ENCODE measurements at places on chromosomes 6 and 20.

DNA sequence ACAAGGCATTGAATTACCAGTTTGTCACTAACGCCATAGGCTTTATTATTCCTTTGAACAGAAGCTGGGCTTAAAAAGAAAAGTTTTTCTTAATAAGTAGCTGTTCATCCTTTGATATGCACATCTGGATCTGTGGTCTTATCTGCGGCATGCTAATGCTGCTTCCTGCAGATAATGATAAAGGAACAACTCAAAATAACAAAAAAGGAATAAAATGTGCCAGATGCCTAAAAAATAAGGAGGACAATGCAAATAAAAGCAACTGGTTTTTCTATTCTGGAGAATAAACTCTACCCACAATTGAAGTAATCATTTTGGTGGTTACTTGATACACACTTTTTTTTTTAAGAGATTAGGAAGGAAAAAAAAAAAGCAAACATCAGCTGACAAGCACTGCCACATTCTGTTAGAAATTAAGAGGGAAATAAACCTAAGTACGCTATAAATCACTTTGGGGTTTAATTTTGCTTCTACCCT, 156.8 kb upstream of the SALL4 start:
- DNase-seq = no peak

DNA sequence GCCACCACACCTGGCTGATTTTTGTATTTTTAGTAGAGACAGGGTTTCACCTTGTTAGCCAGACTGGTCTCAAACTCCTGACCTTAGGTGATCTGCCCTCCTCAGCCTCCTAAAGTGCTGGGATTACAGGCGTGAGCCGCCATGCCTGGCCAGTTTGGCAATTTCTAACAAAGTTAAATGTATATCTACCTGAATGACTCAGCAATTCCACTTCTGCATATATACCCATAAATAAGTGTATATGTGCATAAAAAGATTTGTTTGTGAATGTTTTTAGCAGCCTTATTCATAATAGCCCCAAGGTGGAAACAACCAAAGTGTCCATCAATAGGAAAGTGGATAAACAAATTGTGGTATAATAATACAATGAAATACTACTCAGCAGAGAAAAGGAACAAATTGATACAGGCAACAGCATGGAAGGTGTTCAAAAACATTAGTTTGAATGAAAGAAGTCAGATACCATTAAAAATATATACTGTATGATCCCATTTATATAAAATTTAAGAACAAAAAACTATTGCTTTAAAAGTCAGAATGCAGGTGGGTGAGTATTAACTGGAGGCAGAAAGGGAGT, 44.3 kb upstream of the KIF13A start:
- DNase-seq = no peak

DNA sequence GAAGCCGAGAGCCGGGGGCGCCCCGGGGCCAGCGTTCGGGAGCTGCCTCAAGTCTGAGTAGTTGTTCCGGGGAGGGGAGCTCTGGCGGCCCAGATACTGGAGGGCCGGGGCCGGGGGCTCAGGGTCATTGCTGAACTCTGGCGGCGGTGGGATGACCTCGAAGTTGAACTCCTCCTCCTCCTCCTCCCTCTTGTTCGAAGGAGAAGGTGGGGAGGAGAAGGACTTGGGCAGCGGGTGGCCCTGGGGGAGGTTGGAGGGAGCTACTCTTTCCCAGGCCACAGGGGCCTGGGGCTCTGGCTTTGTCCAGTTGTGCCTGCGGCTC, 37.7 kb downstream of the C6orf132 start:
- DNase-seq = no peak

DNA sequence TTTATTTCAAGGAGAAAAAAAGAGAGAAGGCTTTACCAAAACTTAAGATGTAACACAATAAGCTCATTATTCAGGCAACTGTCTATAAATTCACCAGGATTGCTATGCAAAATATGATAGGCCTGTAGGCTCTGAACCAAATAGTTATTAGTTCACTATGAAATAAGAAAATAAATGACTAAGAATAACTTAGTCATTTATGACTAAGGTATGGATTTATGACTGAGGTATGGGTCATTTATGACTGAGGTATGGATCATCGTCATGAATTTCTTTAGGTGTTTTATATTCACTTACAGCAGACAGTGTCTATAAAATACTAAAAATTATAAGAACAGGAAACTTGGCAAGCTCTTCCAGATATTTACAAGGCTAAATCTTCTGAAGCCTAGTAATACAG, 52.1 kb upstream of the SNX9 start:
- DNase-seq = no peak

- DNase-seq = no peak
Measured at GRCh38 chr20:61345656-61346055, 93.6 kb downstream of the CDH4 start.

DNA sequence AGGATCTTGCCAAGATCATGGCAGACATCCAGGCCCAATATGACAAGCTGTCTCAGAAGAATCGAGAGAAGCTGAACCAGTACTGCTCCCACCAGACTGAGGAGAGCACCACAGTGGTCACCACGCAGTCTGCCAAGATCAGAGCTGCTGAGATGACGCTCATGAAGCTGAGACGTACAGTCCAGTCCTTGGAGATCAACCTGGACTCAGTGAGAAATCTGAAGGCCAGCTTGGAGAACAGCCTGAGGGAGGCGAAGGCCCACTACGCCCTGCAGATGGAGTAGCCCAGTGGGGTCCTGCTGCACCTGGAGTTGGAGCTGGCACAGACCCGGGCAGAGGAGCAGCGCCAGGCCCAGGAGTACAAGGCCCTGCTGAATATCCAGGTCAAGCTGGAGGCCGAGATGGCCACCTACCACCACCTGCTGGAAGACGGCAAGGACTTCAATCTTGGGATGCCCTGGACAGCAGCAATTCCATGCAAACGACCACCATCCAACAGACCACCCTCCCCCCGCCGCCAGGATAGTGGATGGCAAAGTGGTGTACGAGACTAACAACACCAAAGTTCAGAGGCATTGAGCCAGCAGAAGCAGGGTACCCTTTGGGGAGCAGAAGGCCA, 44.7 kb upstream of the GRM4 start:
- no peak for DNase-seq

- no peak for DNase-seq
Measured at GRCh38 chr6:150280703-150281102, 88.1 kb upstream of the IYD start.

DNA sequence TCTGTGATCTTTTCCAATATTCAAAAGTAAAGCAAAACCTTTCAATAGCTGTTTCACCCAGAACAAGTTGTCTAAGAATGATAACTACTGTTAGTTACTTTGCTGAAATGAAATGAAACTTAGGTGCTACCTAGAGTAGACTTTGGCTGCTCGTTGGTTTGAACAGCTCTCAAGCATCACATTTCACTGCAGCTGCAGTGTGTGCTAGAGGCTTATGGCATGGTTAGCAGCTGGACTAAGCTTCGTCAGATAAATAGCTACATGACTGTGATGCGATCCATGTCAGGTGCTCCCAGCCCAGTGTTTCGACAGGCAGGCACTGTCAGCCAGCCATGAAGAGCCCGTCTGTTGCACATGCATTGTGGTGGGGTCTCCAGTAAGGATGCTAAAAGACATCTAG, 201.1 kb downstream of the TFAP2B start:
- no peak for DNase-seq

GRCh38 chr20:35901678-35902544, 52.4 kb downstream of the SCAND1 start:
- no peak for DNase-seq

DNA sequence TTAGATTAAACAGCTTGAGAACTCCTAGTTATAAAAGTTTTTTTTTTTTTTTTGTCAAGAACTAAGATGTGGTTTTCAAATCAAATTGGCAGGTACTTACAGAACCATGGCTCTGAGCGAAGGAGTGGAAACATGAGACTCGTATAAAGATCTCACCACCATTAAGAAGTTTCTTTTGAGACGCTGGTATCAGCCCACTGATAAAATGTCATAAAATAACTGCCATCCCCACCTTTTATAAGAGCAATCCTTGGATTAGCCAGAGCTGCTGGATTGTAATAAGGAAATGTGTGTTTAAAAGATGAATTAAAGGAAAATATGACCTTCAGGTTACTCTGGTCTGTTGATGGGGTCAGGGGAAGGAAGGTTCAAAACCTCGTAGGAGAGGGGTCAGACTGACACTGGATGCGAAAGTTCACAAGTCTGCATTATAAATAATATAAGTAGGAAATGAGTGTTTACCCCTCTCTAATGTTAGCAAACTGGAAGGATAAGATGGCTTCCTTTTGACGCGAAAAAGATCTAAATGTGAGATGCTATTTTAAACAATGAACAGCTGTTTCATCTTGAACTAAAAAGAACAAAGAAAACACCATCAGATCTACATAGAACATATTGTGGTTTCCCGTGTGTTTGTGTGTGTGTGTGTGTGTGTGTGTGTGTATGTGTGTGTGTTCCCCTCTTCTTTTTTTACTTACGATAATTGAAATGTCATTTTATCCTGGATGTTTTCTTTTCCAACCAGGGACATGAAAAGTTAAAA, 386.8 kb upstream of the JAG1 start:
- no peak for DNase-seq

DNA sequence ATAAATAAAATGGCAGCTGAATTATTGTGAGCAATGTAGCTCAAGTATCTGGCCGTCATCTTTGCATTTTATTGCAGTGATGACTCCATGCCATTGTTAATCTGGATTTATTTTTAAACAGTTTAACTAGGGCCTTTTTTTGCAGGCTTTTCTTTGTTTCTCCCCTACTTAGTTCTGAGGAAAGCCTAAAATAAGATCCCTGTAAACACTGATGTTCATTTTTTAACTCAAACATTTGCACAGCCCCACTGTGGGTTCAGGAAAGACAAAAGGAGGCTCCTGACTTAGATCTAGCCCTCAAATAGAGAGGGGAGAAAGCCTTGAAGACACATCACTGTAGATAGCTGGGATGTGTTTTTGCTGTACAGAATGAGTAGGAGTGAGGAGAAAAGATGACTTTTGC, 69.2 kb downstream of the PLEKHG1 start:
- DNase-seq = no peak

- peak; percentile 68 for DNase-seq
Measured at GRCh38 chr6:47135772-47136171, 93.6 kb upstream of the ADGRF1 start.

DNA sequence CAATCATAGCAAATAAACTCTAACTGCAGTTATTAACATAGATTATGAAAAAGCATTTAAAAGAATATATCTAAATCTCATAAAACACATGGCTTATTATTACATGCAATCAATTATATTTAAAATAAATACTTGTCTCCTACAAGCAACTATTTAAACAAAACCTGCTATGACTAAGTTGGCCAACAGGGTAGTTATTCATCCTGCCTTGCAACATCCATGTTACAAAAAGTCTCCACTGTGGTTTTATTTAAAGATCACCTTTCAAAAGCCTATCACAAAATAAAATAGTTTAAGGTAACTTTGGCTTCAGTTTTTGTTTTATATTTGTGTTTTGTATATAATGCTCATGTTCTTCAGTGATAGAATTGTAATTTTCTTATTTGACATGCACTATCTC, 1127.0 kb upstream of the MAP3K7 start:
- DNase-seq = no peak

GRCh38 chr6:79862126-79862525, 85.2 kb downstream of the ELOVL4 start:
- no peak for DNase-seq

DNA sequence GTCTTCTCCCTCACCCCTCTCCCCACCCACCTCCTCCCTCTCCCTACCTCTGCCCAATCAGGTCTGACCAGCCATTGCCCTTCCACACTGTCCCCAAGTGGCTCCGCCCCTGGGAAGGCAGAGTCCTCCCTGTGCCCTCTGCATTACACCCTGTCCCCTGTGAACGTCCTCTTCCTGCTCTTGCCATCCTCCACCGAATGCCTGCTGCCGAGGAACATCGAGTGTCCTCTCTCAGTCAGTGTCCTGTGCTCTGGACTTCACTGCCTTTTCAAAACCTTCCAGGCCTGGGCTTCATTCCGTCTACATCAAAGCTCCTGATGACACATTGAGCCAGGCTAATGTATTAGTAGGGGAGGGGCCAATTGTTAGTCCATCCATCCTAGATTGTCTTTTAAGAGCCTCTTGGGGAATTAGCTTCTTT, 3.3 kb upstream of the PACSIN1 start:
- no peak for DNase-seq

DNA sequence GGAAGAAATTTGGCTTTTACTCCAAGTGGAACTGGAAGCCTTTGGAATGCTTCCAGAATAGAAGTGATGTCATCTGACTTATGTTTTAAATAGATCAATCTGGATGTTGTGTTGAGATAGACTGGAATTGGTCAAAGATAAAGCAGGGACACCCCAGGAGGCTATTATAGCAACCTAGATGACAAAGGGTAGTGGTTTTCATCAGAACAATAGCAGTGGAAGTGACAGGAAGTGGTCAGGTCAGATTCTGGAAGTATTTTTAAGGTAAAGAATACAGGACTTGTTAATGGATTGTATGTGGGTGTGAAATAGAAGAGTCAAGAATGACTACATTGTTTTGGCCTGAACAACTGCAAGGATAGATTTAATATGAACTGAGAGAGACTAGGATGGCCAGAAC, 191.4 kb downstream of the ADGRB3 start:
- no peak for DNase-seq

DNA sequence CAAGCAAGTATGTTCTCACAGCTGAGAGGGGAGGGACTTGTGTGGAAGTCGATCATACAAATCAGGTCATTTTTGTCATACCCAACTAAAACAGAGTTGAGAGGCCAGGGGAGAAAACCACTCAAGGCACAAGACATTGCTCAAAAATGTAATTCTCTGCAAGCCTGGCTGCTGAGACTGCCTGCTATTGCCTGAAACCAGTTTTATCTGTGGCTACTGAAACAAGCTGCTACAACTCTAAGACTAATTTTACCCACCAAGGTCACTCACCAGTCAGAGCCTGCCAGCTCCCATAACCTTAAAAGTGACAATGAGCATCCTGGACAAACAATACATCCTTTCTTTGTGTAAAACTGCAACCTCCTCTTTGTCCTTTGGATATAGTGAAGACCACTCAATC, 54.1 kb upstream of the CST7 start:
- no peak for DNase-seq

DNA sequence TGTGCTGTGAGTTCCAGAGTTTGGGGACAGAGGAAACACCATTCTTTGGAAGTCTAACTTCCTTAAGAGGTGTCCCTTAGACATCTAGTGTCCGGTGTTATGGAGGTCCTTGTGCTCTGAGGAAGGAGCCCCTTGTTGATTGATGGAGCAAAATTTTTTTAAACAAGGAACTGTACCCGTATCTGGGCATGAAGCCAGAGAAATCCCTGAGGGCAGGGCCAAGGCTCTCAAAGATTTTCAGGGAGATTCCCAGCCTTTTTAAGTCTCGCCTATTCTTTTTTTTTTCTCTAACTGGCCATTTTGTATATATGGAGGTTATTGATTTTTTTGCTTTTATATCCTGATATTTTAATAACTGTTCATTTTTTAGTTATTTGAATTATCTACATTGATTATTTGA, 45.9 kb downstream of the TRIM38 start:
- DNase-seq = peak; percentile 57

Measured in suppressor macrophage treated with lipopolysaccharide for 1 hour (primary cell).